ENCODE measurements at places on chromosomes 3 and 15.

GRCh38 chr3:120855665-120856437 is 52.2 kb upstream of the STXBP5L start:
- DNase-seq, result peak; percentile 82

- DNase-seq, result peak; percentile 64
Observed at GRCh38 chr3:23263796-23264195, 60.7 kb downstream of the UBE2E2 start.

GRCh38 chr3:49900491-49901153 is 3.1 kb downstream of the MST1R start:
- DNase-seq, result peak; percentile 99

DNA sequence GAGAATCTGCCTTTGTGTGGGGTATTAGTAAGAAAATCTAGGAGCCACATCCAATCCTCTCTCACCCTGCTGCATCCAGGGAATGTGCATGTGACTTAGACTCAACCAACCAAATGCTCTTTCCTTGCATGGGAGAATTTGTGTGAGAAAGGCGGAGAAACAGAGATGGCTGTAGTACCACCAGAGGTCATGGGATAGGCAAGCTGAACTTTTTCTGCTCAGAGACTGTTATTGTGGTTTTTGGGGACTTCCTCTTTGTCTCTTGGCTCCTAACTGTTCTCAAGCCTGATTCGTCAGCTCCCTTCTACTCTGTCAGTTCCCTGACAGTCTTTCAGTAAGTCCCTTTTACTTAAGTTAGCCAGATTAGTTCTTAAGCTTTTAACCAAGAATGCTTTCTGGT is 2.6 kb upstream of the ZSCAN2 start:
- DNase-seq, result no peak

GRCh38 chr3:16761571-16761970 is 123.2 kb upstream of the PLCL2 start:
- DNase-seq, result peak; percentile 90

All from PC-3 (cell line).